Urinary bladder (tissue), 4 donors: ENCODE measurements at places on chromosomes 16 and 17.

DNA sequence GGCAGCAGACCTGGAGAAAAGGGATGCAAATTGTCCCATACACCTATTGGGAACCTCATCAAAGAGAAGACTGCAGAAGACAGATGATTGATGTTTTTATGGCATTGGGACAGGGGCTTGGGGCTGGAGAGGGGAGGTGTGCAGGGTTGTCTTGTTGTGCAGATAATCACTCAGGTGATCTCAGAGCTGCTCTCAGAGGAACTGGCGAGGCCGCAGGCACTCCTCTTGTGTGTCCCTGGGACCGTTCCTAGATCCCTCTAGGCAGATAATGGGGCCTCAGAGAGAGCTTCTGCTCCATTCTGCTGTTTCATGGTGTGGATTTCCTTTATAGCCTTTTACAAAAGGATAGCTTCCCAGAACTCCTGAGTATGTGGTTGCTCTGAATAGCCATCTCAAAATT, 1.6 kb downstream of the RNF213 start:
- DNase-seq: no peak

DNA sequence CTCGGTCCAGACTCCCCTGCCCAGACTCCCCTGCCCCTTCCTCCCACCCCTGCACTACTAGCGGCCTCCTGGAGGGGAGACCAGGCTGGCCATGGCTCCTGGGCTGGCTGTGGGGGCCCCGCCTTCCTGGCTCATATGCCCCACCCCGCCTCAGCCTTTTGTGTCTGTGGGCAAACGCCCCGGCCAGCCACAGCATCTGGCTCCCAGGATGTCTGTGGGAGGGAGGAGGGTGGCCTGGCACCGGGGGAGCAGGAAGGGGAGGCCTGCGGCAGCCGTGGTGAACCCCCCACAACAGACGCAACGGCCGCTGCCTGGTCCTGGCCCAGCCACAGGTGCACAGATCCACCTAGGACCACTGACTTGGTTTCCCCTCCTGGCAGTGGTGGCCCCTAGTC, 32.9 kb downstream of the BAHCC1 start:
- DNase-seq: no peak

- no peak for DNase-seq
Observed at GRCh38 chr17:32486111-32486700, 587 bp upstream of the CDK5R1 start.

GRCh38 chr17:29596811-29597210, 3.9 kb downstream of the ANKRD13B start:
- DNase-seq: no peak

DNA sequence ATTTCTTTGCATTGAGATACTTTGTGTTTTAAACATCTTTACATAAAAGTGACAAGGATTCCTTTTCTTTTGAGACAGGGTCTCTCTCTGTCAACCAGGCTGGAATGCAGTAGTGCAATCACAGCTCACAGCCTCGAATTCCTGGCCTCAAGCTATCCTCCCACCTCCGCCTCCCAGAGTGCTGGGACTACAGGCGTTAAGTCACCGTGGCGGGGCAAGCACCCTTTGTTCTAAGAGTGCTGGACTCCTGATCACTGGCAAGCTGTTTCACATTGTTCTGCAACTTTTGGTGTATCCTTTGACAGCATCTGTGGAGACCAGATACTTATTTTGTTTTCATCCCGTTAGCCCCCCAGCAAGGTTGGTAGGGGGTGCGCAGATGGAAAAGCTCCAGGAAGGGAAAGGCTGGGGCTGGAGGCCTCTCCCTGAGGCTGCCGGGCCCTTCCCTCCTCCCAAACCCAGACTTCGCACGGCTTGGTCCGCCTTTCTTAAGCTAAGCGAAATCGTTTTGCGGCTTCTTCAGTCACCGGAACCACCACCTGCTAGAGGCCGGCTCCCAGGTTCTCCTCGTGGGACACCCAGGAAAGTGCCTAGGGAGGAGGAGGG, 1.1 kb downstream of the ST6GALNAC2 start:
- no peak for DNase-seq

- DNase-seq: no peak
Observed at GRCh38 chr16:60541535-60541934, 1494.7 kb downstream of the CDH8 start.

DNA sequence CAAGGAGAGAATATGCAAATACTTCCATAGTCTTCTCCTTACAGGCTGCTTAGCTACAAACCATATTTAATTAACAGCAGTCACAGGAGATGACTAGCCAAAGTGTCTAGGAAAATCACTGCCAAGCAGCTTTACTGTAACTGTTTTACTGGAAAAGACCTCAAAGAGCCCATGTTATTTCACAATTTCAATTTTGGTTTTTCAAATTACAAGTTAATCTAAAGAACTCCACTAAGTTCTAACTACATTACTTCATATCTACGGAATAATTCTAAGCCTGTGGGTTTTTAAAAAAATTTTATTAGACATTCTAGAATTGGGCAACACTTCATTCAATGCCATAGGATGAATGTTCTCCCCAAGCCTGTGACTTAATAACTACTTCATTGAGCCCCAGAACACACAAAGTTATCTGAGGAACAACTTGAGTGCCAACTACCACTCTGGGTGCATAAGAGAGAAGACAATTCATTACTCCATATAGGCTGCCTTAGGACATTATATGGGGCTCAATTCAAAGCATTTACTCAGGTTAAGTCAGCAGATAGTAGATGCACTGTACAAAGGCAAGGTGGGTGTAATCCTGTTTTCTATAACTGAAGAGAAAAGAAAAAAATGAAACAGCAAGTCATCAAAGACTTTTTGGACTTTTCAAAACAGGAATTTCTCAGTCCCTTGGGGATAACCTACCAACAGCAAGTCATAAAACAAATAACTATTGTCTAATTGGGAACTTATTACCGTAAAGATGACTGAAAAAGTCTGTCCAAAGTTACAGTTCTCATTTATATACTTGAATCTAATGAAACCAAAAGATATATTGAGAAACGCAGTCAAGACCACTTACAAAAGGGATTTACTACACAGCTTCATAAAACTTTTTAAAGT, 33.0 kb downstream of the STAT3 start:
- no peak for DNase-seq

- no peak for DNase-seq
Observed at GRCh38 chr16:17404941-17405689, 65.6 kb downstream of the XYLT1 start.

DNA sequence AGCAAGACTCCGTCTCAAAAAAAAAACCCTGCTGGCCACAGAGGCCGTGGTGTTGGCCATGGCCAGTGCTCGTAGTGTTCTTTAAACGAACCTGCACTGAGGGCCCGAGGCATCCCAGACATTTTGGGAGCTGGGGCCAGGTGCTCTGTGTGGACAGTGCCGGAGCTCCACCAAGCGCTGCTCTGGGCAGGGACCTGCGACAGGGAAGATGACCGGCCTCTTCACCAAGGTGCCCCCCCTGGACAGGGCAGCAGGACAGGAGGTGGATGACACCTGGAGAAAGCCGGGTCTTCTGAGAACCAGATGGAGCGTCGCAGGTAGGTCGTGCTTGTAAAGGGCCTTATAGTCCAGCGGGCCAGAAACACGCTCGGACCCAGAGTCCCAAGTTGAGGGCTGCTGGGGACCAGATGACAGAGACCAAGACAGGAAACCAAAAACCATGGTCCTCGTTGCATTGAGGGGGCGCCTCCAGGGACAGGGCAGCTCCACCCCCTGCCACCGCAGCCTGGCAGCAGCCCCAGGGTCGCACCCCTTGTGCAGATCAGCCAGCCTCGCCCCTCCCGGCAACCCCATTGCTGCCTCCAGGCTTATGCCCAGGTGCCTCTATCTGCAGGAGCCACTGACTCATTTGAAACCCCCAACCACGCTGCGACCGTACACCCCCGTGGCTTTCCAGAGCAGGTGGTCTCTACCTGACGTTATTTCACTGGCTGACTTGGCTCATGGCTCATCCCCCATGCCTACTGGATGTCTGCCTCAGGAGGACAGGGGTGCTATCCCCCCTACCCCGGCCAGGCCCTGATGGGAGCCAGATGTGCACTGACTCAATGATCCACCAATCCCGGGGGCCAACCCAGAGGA, 4.2 kb upstream of the NTN3 start:
- no peak for DNase-seq

GRCh38 chr17:2068519-2069051, 13.7 kb downstream of the HIC1 start:
- no peak for DNase-seq

- no peak for DNase-seq
Observed at GRCh38 chr17:2414446-2415064, 13.7 kb upstream of the MNT start.

DNA sequence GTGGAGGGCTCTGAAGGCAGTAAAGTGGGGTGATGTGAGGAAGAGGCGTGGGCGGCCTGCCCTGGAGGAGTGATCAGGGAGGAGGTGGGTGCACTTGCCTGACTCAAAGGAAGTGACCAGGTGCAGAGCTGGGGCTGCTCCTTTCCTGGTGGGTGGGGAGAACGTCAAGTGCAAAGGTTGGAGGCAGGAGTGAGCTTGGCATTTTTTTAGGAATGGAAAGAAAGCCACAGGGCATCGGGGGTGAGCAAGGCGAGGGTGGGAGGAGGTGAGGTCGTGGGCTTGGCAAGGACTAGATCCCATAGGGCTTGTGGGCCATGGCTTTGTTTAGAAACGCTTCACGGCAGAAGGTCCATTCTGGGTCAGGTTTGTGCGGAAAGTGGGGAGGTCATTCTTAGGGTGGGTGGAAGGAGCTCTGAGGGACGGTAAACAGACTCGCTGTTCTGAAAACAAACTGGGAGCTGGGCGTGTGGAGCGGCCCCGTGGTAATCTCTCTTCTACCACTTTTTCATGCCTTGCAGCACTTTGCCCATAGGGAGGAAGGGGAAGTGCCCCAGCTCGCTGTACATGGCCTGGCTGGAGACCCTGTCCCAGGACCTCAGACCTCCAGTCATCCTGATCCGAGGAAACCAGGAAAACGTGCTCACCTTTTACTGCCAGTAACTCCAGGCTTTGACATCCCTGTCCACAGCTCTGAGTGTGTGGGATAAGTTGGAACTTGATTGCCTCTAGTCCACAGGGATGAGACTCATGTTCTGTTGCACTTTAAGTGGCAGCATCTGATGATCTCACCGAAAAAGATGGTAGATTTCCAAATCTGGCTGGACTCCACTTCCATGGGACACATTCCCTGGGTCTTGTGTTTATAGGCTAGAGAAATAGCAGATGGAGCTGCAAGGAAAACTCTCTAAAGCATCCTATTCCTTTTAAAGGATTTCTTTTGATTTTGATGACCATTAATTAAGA, 18.9 kb upstream of the HERPUD1 start:
- no peak for DNase-seq

- DNase-seq: no peak
Observed at GRCh38 chr17:60993497-60993896, 315.8 kb downstream of the BCAS3 start.

DNA sequence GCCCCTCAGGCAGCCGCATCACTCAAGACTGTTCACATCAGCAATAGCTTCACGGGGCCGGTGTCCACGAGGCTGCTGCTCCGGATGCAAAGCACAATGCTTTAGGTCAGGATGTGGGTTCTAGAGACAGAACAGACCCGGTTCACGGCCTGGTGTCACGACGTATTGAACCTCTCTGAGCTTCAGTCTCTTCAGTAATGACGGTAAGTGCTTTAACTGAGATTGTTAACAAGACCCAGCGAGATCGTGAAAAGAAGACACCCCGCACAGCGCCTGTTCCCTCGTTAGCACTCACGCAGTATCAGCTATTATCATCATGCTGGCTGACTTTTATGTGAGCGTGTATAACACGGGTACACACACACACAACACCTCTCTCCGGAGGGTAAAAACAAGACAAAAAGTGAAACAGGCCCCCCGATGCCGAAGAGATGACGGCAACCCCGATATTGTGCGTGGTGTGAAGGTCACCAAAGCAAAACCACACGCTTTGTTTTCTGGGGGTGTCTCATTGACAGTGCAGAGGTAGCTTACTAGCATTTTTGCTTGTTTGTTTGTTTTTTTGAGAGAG, 21.4 kb upstream of the ABR start:
- no peak for DNase-seq

DNA sequence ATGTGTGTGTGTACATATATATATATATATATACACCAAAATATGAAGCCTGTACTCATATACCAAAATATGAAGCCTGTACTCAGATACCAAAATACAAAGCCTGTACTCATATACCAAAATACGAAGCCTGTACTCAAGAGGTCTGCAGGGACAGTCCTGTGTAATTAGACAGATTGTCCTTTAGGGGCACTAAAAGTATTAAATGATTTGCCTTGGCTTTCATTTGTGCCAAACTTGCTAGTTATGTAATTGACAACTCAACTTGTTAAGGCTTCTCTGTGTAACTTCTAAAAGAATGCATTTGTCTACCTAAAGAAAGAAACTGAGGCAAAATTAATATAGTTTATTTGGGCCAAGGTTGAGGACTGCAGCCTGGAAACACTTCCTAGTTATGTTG, 30.8 kb upstream of the DHX40 start:
- no peak for DNase-seq

GRCh38 chr16:51707666-51708065, 556.6 kb upstream of the SALL1 start:
- no peak for DNase-seq

DNA sequence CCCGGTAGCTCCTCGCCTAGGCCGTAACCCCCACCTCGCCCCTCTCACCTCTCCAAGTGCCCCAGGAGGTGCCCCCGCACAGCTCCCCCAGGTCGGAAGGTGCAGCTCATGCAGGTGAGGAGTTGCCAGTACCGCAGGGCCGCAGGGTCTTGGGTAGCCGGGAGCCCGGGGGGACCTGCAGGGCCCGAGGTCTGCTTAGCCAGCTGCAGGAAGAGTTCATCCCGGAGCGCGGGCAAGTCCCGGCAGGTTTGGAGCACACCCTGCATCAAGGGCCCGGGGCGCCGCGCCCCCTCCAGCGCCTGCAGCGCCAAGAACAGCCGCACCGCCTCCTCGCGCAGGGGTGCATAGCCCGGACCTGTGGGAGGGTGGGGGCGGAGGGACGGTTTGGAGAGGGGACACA, 4.8 kb downstream of the PLEKHH3 start:
- no peak for DNase-seq
